ENCODE measurements at places on chromosomes 2 and 18. TPM values are rescaled to one million over a fixed set of nuclear protein-coding genes. Genes with fewer than 3 reads are reported as not detected.

ITGB6 gene
- 73.5 TPM for total RNA-seq

POTEI gene
- total RNA-seq = 0.10 TPM

ARL4C gene
- 18.6 TPM for total RNA-seq

C2orf92 gene
- total RNA-seq = 9.1 TPM

TEX44 gene
- not detected for total RNA-seq

NT5C1B gene
- total RNA-seq = not detected

MATN3 gene
- 6.4 TPM for total RNA-seq

HOXD11 gene
- total RNA-seq = not detected

STRN gene
- 31.4 TPM for total RNA-seq

TMEM182 gene
- 2.5 TPM for total RNA-seq

ALPI gene
- total RNA-seq = not detected

MC2R gene
- total RNA-seq = not detected

NEURL3 gene
- 1.1 TPM for total RNA-seq

GAL3ST2 gene
- total RNA-seq = not detected

TEKT4 gene
- 2.6 TPM for total RNA-seq

PIEZO2 gene
- 20.1 TPM for total RNA-seq

CRYGC gene
- not detected for total RNA-seq

PLEKHH2 gene
- 32.2 TPM for total RNA-seq

PLB1 gene
- total RNA-seq = 3.1 TPM

IL1RL1 gene
- total RNA-seq = 92.8 TPM

KATNAL2 gene
- 12.6 TPM for total RNA-seq

LDLRAD4 gene
- total RNA-seq = 19.5 TPM

TUBB6 gene
- total RNA-seq = 179 TPM

DSG4 gene
- not detected for total RNA-seq

ASTL gene
- total RNA-seq = not detected

TMEM200C gene
- total RNA-seq = not detected

RGPD4 gene
- not detected for total RNA-seq

ZNF892 gene
- 2.4 TPM for total RNA-seq

EPHA4 gene
- 33.5 TPM for total RNA-seq

WDFY1 gene
- 90.1 TPM for total RNA-seq

CHRNG gene
- total RNA-seq = not detected

GAREM2 gene
- total RNA-seq = not detected

TMEM169 gene
- total RNA-seq = 0.69 TPM

RIT2 gene
- not detected for total RNA-seq

LAMA3 gene
- total RNA-seq = 88.2 TPM

PLA2R1 gene
- 4.4 TPM for total RNA-seq

NYAP2 gene
- 0.88 TPM for total RNA-seq

GPBAR1 gene
- total RNA-seq = 6.4 TPM

IL36G gene
- total RNA-seq = not detected

SYT4 gene
- 0.15 TPM for total RNA-seq

ST6GAL2 gene
- total RNA-seq = 2.1 TPM

MERTK gene
- 37.0 TPM for total RNA-seq

CRYBA2 gene
- not detected for total RNA-seq

CIB4 gene
- not detected for total RNA-seq

INPP4A gene
- total RNA-seq = 23.3 TPM

MC4R gene
- not detected for total RNA-seq

CD226 gene
- total RNA-seq = 4.1 TPM
